ENCODE measurements at places on chromosomes 6 and 20.

DNA sequence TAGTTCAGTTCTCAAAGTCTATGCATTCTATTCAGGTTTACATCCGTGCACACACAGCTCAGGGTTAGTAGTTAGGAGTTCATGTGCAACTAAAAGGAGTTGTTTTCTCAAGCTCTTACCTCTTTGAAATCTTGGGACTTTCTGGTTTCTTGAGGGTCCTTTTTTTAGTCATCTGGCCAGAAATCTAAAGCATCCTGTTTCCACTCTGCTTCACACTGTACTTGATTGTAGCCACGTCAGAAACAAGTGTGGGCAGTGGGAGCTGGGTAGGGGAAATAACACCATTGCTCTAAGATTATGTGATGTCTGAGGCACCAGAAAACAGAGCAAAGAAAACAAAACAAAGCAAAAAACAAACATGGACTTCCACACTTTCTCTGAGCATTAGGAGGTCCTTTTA, 58.3 kb downstream of the HDGFL1 start:
- no peak for DNase-seq

- DNase-seq = no peak
Measured at GRCh38 chr20:3813848-3814581, 6.3 kb upstream of the AP5S1 start.

GRCh38 chr6:44047179-44047546, 80.1 kb downstream of the MRPL14 start:
- no peak for DNase-seq

- DNase-seq = peak; percentile 20
Measured at GRCh38 chr20:16368645-16369292, 204.5 kb downstream of the KIF16B start.

DNA sequence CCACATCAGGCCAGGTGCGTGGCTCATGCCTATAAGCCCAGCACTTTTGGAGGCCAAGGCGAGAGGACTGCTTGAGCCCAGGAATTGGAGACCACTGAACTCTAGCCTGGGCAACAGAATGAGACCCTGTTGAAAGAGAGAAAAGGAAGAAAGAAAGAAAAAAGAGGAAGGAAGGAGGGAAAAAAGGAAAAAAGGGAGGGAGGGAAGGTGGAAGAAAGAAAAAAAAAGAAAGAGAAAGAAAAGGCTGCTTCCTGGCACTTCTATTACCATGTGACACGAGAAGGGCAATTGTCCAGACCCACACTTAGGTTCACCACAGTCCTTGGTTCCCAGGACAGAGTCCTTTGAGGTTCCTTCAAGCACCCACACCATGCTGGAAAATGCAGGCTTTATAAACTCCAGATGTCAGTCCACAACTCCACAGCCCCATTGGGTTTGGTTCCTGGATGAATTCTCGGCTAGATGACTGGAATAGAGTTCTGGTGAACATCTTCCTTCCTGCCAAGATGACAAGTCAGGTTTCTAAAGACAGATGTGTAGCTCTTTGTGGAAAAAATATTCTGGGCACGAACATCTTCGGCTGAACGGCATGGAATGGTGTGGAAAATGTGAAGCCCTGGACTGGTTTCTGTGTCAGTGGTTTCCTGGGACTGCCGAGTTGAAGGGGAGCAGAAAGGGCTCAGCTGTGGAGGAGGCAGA, 32.5 kb downstream of the NT5E start:
- peak; percentile 31 for DNase-seq

GRCh38 chr20:59579404-59580145, 24.8 kb upstream of the PHACTR3 start:
- no peak for DNase-seq

- peak; percentile 74 for DNase-seq
Measured at GRCh38 chr6:113649276-113649675, 207.9 kb upstream of the MARCKS start.

GRCh38 chr6:29986179-29986781, 43.9 kb downstream of the HLA-A start:
- DNase-seq = no peak

DNA sequence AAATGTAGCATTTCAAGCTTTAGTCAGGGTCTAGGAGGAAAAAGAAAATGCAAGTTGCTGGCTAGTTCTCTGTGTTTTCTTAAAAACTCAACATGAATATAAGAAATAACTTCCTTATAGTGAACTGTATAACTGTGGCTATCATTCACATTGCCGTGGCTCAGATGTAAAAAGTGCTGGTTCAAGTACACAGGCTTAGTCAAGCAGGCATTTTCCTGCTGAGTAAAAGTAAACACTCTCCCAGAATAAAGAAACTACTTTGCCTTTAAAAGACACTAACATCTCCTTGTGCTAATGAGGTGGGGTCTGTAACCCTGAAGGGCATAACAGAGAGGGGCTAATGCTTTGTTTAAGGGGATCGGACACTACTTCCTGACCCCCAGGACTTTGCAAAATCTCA, 3.3 kb downstream of the ATP5F1E start:
- DNase-seq = no peak

DNA sequence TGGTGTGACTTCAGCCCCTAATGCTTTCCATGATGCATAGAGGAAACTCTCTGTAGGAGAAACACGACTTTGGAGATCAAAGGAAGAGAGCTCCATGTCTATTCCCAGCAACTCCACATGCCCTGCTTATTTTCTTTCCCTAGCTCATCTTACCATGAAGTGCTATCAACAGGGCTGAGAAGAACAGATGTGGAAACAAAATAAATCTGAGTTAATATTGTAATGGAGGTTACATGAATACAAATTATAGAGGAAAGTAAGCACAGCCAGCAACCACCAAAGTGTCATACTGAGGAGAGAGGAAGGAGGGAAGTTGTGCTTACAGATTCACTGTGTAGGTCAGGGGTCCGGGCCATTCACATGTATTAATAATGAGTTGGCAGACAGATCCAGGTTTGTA, 157.5 kb downstream of the RFPL4B start:
- no peak for DNase-seq

GRCh38 chr6:156659822-156660198, 117.4 kb upstream of the ARID1B start:
- no peak for DNase-seq

DNA sequence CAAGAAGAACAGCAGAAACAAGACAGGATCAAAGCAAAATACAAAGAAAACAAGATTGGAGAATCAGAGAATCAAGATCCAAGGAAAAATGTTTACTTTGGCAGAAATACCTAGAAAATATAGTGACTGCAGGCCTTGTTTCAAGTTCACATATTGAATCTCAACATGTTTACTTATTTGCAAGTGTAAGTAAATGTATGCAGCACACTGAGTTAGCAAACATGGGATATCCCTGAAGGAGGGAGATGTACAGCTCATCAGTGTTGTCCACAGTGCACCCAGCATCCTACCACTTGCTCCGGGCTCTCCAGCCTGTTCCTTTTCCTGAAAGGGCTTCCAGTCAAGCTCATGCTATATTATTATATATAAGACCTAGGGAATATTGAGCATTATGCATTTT, 319.5 kb downstream of the PRL start:
- DNase-seq = no peak
